IMR-90 (cell line): ENCODE measurements at places on chromosomes 5 and 9. TPM values are rescaled to one million over a fixed set of nuclear protein-coding genes. Genes with fewer than 3 reads are reported as not detected.

The C5orf15 gene
- total RNA-seq: 35.1 and 54.2 TPM in 2 replicates

The PCDHGB1 gene
- total RNA-seq: 3.3 and 3.6 TPM in 2 replicates

The MORN5 gene
- total RNA-seq: not detected in 2 replicates

The TAS2R1 gene
- total RNA-seq: not detected in 2 replicates

The SLC35D2 gene
- total RNA-seq: 9.7 and 11.4 TPM in 2 replicates

GRCh38 chr5:155655569-155655968 is 642.0 kb downstream of the KIF4B start:
- DNase-seq: no peak

DNA sequence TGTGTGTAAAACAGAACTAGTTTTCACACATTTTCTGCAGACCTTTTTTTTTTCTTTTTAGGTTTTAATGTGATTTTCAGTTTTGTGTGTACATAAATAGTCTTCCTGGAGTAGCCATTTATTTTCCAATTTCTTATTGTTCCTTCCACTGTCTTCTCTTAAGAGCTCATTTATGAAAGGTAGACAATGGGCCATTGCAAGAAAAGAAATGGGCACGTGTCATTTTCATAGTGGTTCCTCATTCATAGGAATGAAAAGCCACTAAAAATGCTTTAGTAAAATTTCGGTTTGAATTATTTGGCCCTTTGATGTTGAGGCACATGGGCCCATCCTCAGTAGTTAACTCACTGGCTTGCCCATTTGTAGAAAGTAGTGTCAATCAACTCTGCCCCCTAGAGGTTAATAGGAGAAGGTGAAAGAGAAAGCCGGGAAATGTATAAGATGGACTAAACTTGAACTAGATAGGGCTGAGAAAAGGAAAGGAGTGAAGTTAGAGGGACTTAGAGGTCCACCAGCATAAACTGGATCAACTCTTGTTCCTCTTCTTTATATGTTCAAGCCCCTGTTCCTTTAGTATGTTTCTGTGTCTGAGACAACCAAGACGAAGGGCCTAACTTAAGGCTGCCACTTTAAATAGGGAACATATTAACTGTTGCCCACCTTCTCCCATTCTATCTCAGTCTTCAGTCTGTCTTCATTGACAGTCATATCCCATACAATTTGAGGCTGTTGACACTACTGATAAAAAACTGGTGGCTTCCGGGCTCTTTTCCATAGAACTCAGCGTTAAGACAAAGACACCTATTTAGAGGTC is 72.6 kb downstream of the SMARCA2 start:
- peak; percentile 52 for DNase-seq

- peak; percentile 75 for DNase-seq
Observed at GRCh38 chr5:53423724-53424123, 56.7 kb upstream of the FST start.

GRCh38 chr9:15287309-15287708 is 19.7 kb downstream of the TTC39B start:
- no peak for DNase-seq

DNA sequence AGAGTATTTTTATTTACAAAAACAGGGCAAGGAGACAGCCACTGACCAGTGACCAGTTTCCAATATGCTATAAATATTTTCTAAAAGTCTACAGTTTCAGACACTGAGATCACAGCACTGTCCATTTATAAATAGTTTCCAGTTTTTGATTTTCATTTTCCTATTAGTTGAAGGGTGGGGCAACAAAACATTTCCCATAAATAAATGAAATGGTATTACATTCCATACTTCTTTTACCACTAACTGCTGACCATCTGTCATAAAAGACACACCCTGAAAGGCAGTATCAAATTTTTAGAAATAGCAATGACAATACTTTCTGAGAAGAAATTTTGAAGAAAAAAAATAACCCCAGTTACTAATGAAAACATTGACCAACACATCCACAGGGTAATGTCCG is 126.7 kb downstream of the ARSB start:
- DNase-seq: no peak

- no peak for DNase-seq
Observed at GRCh38 chr5:112283034-112283582, 136.0 kb downstream of the EPB41L4A start.

GRCh38 chr5:170168002-170168401 is 62.3 kb downstream of the FOXI1 start:
- DNase-seq: no peak

- DNase-seq: no peak
Observed at GRCh38 chr9:30697958-30698357, 1686.5 kb upstream of the ACO1 start.

DNA sequence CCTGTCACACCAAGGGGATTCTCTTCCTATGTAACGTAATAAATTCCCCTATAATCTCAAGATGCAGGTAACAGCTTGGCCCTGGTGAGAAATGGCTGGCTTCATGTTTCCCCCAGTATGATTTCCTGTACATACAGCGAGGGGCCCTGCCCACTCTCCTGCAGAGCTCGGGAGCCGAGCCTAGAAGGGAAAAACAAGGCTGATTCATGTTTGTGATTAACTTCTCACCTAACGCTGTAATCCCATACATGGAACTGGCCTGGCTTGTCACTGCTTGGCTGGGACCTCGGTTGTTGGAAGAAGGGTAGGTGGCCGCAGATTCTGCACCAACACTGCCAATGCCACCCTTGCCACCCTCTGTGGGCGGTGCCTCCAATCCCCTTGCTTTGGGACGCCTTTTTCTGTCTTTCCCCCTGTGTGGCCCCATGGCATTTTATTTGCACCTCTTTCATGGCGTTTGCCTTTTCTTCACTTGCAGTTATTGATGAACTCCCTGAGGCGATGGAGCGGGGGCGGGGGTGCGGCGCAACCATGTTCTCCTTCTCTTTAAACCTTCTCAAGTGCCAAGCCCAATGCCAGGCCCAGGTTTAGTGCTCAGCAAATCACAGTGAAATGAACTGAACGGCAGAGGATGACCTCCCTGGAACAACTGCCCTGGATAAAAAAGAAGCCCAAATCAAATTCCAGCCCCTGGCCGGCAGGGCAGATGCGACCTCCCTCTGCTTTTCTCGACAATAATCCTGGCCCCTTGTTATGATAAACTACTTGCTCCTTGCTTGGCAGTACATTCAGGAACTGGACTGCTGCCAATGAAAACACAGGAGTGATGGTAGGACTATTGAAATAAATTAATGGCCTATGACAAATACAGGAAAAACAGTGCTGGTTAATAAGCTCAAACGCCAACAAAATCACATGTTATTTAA is 108.1 kb downstream of the TMEM174 start:
- peak; percentile 65 for DNase-seq
